ENCODE measurements at places on chromosomes 11 and 22. TPM values are rescaled to one million over a fixed set of nuclear protein-coding genes. Genes with fewer than 3 reads are reported as not detected.

GRCh38 chr22:37273126-37273845, 9.0 kb upstream of the CYTH4 start:
- no peaks in the 10 kb centered on the region for H3K27me3 ChIP-seq
- no peak for DNase-seq
- H3K36me3 ChIP-seq = no peaks in the 10 kb centered on the region
- no peak overlapping the region for H3K4me3 ChIP-seq

DNA sequence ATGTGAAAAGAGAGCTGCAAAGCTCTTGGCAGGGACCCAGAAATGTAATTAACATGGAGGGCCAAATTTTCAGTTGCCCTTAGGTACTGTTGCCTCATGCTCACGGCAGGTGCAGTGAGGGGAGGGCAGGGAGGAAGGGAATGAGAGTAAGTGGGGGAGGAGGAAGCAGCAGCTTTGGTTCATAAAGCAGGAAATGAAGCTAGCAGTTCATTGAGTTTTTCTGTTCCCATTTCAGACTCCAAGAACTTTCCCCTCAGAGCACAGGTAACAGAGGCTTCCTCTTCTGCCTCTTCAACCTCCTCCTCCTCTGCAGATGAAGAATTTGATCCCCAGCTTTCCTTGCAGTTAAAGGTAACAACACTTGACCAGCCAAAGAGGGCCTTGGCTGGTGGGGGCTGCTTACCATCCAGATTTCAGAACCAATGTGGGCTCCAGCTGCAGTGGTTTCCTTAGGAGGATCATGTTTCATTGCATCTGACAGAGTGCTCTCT, 57.9 kb upstream of the PARVA start:
- no peak for DNase-seq
- peaks cover 9% of the 10 kb centered on the region for H3K4me1 ChIP-seq
- H3K36me3 ChIP-seq = peaks cover 5% of the 10 kb centered on the region
- H3K4me3 ChIP-seq = no peak overlapping the region

GRCh38 chr11:45761659-45762058, 43.3 kb upstream of the SLC35C1 start:
- no peaks in the 10 kb centered on the region for H3K4me1 ChIP-seq
- H3K27ac ChIP-seq = no peak overlapping the region
- H3K4me3 ChIP-seq = no peak overlapping the region
- no peak for DNase-seq

- H3K27ac ChIP-seq = peak overlapping the region; percentile 45
- H3K27me3 ChIP-seq = no peaks in the 10 kb centered on the region
- H3K4me1 ChIP-seq = peaks cover 7% of the 10 kb centered on the region
- peaks cover 3% of the 10 kb centered on the region for H3K36me3 ChIP-seq
Measured at GRCh38 chr11:45354976-45355705, 69.0 kb upstream of the SYT13 start.

Gene UQCR10
- total RNA-seq = 36.6 TPM

- peaks cover 2% of the 10 kb centered on the region for H3K36me3 ChIP-seq
- H3K4me1 ChIP-seq = peaks cover 4% of the 10 kb centered on the region
- peak within 1 kb of the TSS; percentile 28 for H3K27ac ChIP-seq
- DNase-seq = peak; percentile 93
Measured at GRCh38 chr11:113773416-113774173, at the start of gene ZW10. TSS of gene ZW10 (minus strand) at chr11:113773692. CDS start at chr11:113773666, 26 bp downstream.

DNA sequence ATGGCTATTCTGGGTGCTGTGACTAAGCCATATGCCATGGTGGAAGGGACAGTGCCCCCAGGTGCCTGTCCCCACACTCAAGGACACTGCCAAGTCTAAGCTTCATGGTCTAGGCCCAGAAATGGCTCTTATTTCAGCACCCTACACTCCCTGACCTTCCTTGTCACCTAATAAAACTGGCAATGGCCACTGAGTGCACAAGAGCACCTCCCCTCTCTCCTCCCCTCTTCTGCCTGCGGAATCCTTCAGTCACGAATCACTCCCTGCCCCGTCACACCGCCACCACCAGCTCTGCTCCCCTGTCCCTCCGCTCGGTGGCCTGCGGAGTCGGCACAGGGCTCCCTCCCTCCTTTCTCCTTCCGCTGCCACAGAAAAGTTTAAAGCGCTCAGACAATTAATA, 19.0 kb upstream of the LMO1 start:
- no peaks in the 10 kb centered on the region for H3K4me1 ChIP-seq
- H3K27me3 ChIP-seq = peaks cover 38% of the 10 kb centered on the region
- H3K4me3 ChIP-seq = no peak overlapping the region
- no peaks in the 10 kb centered on the region for H3K36me3 ChIP-seq

Gene TIGD3
- 1.2 TPM for total RNA-seq

- H3K36me3 ChIP-seq = no peaks in the 10 kb centered on the region
- H3K4me3 ChIP-seq = no peak overlapping the region
- no peak for DNase-seq
- H3K27me3 ChIP-seq = peaks cover 2% of the 10 kb centered on the region
Measured at GRCh38 chr11:64472593-64473455, 113.9 kb downstream of the RPS6KA4 start.

Gene VSIG10L2
- not detected for total RNA-seq
